ENCODE measurements at places on chromosomes 6 and 20. TPM values are rescaled to one million over a fixed set of nuclear protein-coding genes. Genes with fewer than 3 reads are reported as not detected.

COL9A1 gene
- polyA plus RNA-seq = 0.27 TPM

SMOC2 gene
- 9.9 TPM for polyA plus RNA-seq

KIAA1755 gene
- 2.1 TPM for polyA plus RNA-seq

SLC12A5 gene
- not detected for polyA plus RNA-seq

NRSN1 gene
- not detected for polyA plus RNA-seq
